ENCODE measurements at places on chromosomes 13 and 19.
A peak's percentile ranks its signal among the peaks of the same experiment; 100 is the strongest.

DNA sequence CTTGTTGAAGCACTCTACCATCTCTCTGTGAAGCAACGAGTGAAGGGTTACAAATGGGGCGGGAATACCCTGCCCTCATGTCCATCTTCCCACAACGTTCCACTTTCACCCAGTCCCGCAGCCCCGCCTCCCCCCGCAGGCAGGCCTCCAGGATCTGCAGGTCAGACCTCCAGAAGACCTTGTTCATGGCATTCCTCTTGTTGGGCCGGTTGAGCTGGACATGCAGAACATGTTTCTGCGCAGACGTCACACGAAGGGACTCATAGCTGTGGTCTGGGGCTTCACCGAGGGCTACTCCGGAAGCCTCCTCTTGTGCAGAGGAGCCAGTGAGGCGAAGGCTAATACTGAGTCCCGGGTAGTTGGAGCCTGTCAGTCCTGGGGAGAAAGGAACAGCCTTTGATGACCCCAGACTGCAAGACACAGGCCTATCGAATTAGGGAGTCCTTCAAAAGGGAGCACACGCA is 420 bp downstream of the ECH1 start:
- DNase-seq, result peak; percentile 78

GRCh38 chr19:42606660-42607351 is 12.1 kb upstream of the CEACAM8 start:
- peak; percentile 73 for DNase-seq

GRCh38 chr19:45195764-45196163 is 17.2 kb downstream of the BLOC1S3 start:
- no peak for DNase-seq

- no peak for DNase-seq
Observed at GRCh38 chr19:46521241-46521868, 25.7 kb upstream of the PNMA8B start.

DNA sequence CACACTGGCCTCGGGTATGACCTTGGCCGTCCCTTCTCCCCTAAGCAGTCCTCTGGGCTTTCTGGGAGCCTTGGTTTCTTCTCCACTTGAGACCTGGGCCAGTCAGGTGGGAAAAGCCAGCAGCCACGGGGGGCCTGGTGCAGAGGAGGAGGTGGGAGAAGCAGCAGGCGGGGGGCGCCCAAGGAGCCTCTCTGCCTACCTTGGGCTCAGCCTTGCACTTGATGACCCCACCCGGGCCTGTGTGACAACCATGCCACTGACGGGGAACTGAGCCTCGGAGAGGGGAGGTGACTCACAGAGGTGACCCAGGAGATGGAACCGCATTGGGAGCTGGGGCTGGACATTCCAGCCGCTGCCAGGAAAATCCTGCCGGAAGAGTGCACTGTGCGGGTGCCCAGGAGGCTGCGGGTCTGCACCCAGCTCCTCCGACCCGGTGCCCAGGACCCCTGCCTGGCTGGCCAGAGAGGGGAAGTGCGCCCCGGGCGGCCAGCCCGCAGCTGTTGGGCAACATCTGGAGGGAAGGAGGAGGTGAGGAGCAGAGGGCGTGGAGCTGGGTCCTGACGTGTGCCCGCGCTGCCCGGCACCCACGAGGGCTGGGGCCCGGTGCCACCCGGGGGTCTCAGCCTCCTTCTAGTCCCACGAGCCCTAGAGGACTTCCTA is 23.4 kb upstream of the SLC7A10 start:
- DNase-seq, result peak; percentile 70

GRCh38 chr13:59861676-59862075 is 302.1 kb downstream of the DIAPH3 start:
- DNase-seq, result no peak

DNA sequence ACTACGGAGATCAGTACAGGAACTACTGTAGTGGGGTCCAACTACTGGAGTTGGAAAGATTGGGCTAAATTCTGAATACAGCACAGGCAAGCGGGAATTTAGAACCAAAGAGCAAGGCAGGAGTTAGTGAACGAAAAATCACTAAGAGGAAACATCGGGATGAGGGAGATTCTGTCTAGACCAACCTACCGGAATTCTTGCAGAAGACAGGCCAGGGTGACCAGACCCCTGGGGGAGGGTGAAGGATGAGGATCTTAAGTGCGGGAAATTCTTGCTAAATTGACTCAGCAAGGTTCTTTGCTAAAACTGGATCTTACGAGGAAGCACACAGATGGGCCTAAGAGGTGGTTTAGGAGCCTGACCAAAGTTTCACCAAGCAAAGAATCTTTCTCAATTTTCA is 13.2 kb upstream of the PSPC1 start:
- no peak for DNase-seq

DNA sequence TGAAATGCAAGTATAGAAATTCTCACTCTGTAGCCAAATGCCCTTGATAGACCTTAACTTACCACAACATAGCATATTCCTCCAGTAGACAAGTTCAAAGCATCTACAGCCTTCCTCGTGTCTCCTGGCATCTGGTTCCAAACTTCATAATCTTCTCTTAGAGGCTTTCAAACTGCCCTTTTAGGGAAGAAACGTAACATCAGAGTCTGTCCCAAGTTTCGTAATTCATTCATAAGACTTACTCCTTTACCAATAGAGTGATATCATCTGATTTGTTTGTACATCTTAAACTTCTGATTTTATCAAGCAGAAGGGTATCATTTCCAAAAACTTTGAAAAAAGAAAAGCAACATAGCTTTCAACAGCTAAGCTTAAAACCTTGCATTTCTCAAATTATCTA is 137.4 kb downstream of the SPRY2 start:
- DNase-seq, result no peak

DNA sequence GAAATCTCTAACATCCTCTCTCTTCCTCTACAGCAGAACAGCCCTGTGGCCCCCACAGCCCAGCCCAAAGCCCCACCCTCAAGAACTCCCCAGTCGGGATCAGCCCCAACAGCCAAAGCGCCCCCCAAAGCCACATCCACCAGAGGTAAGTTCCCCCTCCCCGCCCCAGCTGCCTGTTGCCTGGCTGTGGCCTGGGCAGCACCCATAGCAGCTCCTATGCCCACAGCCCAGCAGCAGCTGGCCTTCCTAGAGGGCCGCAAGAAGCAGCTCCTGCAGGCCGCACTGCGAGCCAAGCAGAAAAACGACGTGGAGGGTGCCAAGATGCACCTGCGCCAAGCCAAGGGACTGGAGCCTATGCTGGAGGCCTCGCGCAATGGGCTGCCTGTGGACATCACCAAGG is 14.5 kb downstream of the CC2D1A start:
- no peak for DNase-seq

GRCh38 chr13:83765796-83766195 is 116.5 kb downstream of the SLITRK1 start:
- no peak for DNase-seq

DNA sequence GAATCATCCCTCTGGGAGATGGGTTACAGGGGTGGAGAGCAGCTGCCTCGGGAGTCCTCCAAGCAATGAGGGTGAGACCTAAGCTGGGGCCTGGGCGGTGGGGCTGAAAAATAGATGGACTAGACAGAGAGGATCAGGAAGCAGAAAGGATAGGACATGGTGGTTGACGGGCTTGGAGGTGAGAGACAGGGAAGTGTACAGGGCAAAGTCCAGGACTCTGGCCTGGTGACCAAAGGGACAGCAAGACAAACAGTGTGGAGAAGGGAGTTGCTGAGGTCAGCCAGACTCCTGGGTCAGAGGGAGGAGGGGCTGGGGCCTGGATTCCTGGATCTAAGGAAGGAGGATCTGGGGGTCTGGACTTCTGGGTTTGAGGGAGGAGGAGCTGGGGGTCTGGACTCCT is 5.5 kb downstream of the PHLDB3 start:
- no peak for DNase-seq

DNA sequence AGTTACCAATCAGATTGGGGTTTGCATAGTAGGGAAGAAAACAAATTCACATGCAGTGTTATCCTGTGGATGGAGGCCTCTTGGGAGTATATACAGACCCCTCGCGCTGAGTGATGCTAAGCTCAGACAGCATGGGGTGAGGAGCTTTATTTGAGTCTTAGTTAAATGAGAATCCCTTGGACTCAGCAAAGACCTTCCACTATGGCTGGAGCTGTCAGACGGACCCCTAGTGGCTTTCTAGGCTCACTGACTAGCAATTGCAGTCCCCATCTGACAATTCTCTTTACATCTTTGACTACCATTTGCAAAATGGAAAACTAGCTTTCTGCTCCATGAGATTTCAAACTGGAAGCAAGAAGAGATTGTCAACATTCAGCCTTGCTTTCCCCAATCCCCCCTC is 90.4 kb downstream of the STOML3 start:
- DNase-seq, result no peak

DNA sequence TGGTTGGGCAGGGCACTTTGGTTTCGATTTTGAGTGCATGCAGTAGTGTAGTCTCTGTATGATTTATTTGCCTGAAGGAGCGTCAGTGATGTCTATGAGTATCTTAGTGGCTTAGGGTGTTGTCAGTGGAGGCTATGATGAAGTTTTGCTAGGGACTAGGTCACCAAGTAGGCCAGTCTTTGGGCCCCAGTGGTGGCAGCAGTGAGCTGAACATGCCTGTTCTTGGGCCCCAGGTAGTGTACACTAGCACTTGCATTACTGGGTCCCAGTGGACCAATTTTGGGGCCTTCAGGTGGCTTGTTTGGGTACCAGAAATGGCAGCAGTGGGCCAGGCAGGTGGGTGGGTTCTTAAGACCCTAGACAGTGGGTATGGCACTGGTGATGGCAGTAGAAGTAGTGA is 598.7 kb upstream of the SPRY2 start:
- no peak for DNase-seq

- no peak for DNase-seq
Observed at GRCh38 chr19:47188507-47189033, 42.4 kb downstream of the BBC3 start.

GRCh38 chr19:2810141-2811091 is 9.3 kb upstream of the ZNF554 start:
- DNase-seq, result no peak

DNA sequence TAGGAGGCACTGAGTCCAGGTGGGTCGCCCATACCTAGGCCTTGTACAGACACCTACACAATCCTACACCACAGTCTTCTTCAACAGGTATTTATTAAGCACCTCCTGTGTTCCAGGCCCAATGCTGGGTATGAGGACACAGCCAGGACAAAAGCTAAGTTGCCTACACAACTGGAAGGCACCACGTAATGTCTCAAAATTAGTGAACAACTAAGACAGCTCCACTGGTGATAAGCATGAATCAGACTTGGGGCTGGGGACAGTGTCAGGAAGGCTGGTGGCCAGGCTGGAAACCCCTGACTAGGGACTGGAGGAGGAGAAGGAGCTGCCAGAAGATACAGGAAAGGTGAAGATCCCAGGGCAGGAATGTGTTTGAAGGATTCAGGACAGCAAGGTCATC is 2.4 kb downstream of the SMIM24 start:
- DNase-seq, result peak; percentile 4

DNA sequence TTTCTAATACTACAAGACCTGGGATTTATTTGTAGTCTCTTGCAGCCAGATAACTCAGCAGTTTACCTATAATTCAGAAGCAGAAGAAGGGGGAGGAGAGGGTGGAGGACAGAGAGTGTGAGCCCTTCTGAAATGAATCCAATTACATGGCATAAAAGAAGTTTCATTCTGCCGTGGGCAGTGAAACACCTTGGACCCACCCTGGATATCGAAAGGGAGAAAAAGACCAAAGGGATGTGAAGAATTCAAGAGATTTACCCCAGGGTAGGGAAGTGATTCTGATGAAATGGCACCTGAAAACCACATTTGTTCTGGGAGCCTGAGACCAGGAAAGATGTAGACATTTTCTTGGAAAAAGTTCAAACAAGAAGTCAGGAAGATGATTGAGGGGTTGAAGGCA is 140.9 kb downstream of the NDFIP2 start:
- DNase-seq, result no peak
